Fibroblast of villous mesenchyme (primary cell): ENCODE measurements at places on chromosomes 13 and 19. TPM values are rescaled to one million over a fixed set of nuclear protein-coding genes. Genes with fewer than 3 reads are reported as not detected.
A peak's percentile ranks its signal among the peaks of the same experiment; 100 is the strongest.

EPSTI1 gene
- total RNA-seq = 9.0 and 15.1 TPM in 2 replicates

- no peak for DNase-seq
These were observed 111.7 kb downstream of the GNG7 start for GRCh38 chr19:2590630-2591399.

DNA sequence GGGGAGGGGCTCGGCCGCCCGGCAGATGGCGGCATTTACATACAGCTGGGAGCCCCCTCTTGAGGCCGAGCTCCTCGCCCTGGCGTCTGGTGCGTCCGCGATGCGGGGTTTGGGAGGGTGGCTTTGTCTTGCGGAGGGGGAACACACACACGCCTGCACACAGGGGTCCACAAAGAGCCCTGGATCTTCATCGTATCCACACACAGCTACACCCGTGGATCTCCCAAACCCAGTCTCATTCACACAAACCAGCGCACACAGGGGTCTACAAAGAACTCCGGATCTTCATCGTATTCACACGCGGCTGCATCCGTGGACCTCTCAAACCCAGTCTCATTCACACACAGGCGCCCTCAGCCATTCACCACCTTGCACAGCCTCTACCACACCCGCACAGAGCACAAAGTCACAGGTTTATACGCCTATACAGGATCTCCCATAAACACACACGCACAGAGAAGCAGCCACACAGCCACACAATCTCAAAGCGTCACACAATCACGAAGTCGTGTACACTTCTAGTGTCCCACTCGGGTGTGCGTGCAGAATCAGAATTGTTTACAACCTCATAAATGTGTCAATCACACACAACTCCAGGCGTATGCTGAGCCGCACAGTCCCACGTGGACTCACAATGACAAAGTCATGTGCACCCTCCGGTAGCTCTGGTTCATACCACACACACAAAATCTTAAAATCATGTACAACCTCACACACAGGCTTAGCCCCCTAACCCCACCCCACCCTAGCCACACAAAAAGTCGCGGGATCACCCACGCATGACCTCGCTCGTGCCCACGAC lies 550 bp upstream of the DLL3 start:
- DNase-seq = peak; percentile 54

MAMSTR gene
- 1.7 and 2.3 TPM in 2 replicates for total RNA-seq

DNA sequence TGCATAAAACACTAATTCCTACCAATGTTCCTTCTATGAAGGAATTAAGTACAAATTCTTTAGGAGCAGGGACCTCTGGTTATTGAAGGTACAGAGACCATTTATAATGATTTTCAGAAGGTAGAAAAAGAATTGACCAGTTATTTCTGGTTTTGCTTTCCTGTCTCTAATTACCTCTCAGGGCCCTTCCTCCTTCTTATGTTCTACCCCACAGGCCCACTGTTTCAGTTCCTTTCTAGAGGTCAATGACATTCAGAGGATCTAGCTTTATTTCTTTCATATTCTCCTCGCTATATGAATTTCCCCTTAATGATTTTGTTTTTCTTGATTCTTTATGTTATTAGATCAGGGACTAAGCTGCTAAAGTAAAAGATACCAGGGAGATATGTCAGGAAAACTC lies 345.0 kb upstream of the SPRY2 start:
- no peak for DNase-seq

DNA sequence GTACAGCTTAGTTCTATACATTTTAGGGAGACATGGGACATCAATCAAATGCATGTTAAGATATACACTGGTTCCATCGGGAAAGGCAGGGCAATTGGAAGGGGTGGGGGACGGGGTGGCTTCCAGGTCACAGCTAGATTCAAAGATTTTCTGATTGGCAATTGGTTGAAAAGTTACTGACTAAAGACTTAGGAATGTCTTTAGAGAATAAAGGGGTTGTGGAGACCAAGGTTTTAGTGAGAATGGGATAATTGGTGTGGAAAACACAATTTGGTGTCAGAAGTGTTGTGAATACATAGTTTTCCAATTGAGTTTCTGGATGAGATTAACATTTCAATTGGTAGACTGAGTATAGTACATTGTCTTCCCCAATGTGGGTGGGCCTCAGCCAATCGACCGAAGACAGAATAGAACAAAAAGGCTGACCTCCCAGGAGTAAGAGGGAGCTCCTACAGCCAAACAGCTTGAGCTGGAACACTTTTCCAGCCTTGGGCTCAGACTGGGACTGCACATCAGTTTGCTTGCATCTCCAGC lies 988 bp upstream of the CCDC169 start:
- DNase-seq = no peak

DNA sequence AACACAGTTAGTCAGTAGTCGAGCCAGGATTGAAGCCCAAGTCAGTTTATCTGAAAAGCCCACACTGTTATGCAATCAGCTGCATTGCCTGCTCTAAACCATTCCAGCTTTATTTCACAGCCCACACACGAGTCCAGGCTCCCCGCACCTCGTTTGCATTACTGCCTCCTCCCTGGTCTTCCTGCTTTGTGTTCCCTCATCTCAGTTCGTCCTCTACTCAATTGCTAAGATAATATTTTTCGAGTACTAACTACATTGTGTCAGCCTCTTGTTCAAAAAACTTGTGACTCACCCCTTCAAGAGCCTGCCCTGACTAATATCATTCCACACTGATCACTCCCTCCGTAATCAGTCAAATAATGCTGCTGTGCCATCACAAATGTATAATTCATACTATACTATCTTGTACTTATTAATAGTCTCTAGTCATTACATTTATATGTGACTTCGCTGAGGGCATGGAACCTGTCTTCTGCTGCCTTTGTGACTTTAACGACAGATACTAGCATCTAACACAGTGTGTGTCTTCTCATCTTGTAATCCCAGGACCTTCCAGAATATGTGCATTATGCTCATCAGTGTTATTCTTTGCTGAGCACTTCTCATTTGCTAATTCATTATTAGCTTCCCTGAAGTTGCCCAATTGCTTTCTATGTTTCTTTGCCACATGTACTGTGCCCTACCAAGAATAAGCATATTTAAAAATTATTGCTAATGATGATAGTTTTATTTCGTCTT lies 26.2 kb upstream of the WDFY2 start:
- DNase-seq = peak; percentile 59

DNA sequence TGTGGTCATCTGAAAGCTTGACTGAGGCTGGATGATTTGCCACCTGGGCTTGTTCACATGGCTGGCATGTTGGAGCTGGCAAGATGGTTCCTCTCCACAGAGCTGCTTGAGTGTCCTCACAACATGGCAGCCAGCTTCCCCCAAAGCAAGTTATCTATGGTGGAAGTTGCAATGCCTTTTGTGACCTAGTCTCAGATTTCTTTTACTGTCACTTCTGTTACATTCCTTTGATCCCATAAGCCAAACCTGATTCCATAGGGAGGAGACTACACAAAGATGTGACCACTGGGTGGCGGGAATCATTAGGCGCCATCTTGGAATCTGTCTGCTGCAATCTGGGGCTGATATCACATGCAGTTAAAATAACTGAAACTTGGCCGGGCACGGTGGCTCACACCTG lies 17.5 kb upstream of the LMTK3 start:
- no peak for DNase-seq

- peak; percentile 84 for DNase-seq
These were observed 51.2 kb downstream of the NLRP12 start for GRCh38 chr19:53772943-53773342.

FFAR3 gene
- not detected in 2 replicates for total RNA-seq

DNA sequence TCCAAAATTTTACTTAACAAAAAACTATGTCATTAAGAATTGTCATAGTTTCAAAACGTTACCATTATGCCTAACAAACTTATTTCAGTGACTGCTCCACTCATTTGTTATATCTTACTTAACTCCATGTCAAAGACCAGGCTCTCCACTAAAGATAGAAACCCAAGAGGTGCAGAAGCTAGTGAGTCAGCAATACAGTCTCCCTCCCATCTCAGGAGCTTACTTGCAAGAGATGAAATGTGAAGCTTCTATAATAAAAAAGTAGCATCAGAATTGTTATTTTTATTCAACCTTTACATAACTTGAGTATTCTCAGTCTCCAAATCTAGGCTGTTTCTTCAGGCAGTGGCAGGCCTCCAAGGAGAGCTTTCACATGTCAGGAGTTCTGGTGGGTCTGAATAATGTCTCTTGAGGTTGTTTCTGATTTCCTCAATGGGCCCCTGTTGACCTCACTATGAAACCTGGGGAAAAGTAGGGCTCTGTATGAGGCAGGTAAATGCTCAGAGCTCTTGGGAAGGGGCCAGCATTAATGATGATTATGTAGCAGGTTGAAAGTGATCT lies 242.0 kb downstream of the NDFIP2 start:
- DNase-seq = peak; percentile 1

DNA sequence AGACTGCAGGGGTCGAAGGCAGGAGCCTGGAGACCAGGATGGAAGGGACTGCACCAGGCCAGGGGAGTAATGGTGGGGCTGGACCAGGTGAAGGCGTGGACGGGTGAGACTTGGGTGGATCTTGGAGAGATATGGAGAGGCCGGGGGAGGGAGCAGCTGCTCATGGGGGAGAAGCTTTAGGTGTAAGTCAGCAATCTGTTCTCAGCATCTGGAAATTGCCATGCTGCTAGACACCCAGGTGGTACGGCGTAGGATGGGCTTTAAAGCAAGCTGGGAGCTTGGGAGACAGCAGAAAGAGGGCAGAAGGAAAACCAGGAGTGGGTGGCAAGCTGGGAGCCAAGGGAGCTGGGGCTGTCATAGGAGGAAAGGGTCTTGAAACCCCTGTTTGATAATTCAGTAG lies 3.0 kb downstream of the CERS4 start:
- no peak for DNase-seq

PEG3 gene
- total RNA-seq = 0.32 and 0.43 TPM in 2 replicates

TNFSF13B gene
- total RNA-seq = 0.64 and 2.6 TPM in 2 replicates

GRCh38 chr13:32924886-32925285 lies 91.3 kb upstream of the KL start:
- DNase-seq = no peak

DNASE2 gene
- total RNA-seq = 14.7 and 18.7 TPM in 2 replicates

RBM26 gene
- total RNA-seq = 35.1 and 50.5 TPM in 2 replicates
